ENCODE measurements at places on chromosomes 12 and 14. TPM values are rescaled to one million over a fixed set of nuclear protein-coding genes. Genes with fewer than 3 reads are reported as not detected.

GRCh38 chr14:92026548-92027190 lies 13.2 kb downstream of the TRIP11 start:
- no peak for DNase-seq

- DNase-seq, result no peak
These were observed 324.0 kb upstream of the PDE3A start for GRCh38 chr12:20044351-20044750.

DNA sequence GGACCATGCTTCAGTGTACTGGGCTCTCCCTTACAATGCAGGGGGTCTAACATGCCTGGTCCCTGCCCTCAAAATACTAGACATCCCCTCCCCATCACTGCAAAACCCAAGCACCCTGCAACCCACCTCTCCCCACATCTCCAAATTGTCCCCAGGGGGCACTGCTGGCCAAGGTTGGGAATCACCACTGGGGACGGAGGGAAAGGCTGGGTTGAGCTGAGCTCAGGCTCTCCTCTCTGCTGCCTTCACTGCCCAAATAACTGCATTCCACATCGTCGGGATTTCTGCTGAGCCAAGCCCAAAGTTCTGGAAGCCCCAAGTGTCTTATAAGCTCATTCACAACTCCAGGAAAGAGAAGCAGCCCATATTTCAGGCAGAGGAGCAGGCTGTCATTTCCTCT lies 69.6 kb downstream of the NT5DC3 start:
- DNase-seq, result no peak

The OR6C6 gene
- not detected for total RNA-seq

- DNase-seq, result peak; percentile 32
These were observed 24.3 kb upstream of the PLEKHD1 start for GRCh38 chr14:69460093-69460701.

GRCh38 chr14:93749076-93749420 lies 39.2 kb downstream of the PRIMA1 start:
- no peak for DNase-seq

- DNase-seq, result no peak
These were observed 14.2 kb downstream of the FAIM2 start for GRCh38 chr12:49889361-49890095.

The CPNE6 gene
- not detected for total RNA-seq

- DNase-seq, result no peak
These were observed 57.1 kb downstream of the GALC start for GRCh38 chr14:87935886-87936285.

The PKP2 gene
- total RNA-seq, result 12.1 TPM

GRCh38 chr12:16076557-16076956 lies 165.4 kb downstream of the DERA start:
- DNase-seq, result no peak

DNA sequence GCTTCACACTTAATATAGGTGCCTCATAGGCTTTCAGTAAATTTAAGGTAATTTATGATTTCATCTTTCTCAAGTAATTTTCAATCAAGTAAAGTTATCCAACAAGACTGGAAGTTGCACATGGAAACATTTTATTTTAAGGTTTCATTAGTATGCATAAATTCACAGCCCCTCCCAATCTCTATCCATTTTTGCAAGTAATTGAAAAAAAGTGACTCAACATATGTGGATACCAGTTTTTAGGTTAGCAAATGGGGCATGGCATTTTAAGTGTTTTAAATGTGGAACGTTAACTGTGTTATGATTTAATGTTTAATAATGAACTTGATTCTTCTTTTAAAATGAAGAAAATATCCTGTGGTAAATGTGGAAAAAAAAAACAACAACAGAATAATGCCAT lies 532.8 kb downstream of the FOXG1 start:
- DNase-seq, result no peak

The FRMD6 gene
- 22.1 TPM for total RNA-seq

- DNase-seq, result no peak
These were observed 80.5 kb upstream of the CAPRIN2 start for GRCh38 chr12:30835216-30835615.

DNA sequence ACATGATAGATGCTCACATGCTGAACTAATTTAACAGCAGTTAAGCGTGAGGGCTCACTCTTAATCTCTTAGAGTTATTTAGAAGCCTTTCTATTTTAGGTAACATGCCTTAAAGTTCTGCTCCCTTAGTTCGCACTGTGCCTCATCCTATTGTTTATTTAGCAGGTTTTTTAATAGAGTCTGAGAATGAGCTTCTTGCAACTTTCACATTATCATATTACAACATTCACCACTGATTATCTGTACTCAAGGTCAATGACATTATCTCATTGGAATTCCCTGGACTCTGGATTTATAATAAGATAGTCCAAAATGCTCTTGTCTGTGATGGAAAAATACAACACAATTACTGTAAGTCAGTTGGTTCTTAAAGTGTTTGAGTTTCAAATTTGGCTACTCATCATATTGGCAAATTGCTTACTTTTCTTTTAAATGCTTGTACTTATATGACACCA lies 183.6 kb upstream of the SLC38A2 start:
- DNase-seq, result no peak

The STON2 gene
- total RNA-seq, result 15.7 TPM
